Skin of body (tissue), 3 donors: ENCODE measurements at places on chromosomes 4 and X.

GRCh38 chr4:3304831-3305609, 12.2 kb downstream of the RGS12 start:
- peak; percentile 10 for DNase-seq

DNA sequence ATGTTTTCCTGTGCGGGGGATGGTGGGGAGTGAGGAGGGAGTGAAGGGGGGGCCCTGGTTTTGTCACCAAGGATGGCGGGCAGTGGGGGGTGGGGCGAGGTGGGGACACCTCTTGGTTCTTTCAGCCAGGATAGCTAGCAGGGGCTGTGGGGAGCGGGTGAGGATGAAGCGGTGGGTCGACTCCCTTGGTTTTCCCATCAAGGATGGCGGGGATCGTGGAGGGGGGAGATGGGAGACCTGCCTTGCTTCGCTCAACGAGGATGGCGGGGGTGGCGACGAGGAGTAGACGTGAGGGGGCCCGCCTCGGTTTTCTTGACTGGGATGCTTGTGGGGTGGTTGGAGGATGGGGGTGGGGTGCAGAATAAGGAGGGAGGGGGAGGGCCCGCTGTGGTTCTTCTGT, 643 bp downstream of the FHL1 start:
- DNase-seq = no peak

GRCh38 chrX:129609395-129609794, 45.4 kb downstream of the APLN start:
- no peak for DNase-seq

- no peak for DNase-seq
Measured at GRCh38 chr4:180141734-180142133, 2101.5 kb upstream of the TENM3 start.

- DNase-seq = no peak
Measured at GRCh38 chr4:42638321-42638720, 18.6 kb downstream of the ATP8A1 start.

DNA sequence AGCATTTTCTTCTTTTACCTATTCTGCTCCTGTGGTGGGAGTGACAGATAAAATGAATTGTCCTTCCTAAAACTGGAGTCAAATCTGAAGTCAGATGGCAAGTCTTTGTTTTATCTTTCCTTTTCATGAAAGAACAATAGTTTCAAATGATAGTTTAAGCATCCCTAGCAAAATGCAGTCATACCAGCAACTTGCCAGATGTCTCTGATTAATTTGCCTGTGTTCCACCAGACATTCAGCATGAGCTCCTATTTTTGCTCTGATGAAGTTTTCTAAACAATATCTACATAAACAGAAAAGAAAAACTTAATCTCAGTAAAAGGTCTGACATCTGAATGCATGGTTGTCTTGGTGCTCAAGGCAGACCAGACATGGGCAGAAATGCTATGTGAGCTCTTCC, 15.2 kb downstream of the PRKG2 start:
- DNase-seq = peak; percentile 22

GRCh38 chrX:13177921-13178566, 133.6 kb upstream of the FAM9C start:
- no peak for DNase-seq

- no peak for DNase-seq
Measured at GRCh38 chrX:26851981-26852380, 611.2 kb downstream of the PPP4R3C start.

DNA sequence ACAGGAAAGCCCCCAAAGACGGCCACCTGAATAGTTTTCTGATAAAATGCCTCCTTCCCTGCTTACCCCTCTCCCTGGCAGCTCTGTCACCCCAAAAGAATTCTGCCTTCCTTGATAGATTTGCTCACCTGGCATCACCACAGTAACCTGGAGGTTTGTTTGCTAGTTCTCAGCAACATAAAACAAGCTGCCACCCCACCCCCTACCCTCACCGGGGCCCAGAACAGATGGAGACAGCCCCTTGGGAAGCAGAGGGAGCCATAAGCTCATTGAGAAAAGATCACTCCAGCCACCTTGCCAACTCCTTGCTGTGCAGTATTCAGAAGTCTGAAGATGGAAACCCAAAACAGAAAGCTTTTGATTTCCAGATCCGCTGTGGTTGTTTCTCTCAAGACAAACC, 108.6 kb downstream of the DHX15 start:
- no peak for DNase-seq

DNA sequence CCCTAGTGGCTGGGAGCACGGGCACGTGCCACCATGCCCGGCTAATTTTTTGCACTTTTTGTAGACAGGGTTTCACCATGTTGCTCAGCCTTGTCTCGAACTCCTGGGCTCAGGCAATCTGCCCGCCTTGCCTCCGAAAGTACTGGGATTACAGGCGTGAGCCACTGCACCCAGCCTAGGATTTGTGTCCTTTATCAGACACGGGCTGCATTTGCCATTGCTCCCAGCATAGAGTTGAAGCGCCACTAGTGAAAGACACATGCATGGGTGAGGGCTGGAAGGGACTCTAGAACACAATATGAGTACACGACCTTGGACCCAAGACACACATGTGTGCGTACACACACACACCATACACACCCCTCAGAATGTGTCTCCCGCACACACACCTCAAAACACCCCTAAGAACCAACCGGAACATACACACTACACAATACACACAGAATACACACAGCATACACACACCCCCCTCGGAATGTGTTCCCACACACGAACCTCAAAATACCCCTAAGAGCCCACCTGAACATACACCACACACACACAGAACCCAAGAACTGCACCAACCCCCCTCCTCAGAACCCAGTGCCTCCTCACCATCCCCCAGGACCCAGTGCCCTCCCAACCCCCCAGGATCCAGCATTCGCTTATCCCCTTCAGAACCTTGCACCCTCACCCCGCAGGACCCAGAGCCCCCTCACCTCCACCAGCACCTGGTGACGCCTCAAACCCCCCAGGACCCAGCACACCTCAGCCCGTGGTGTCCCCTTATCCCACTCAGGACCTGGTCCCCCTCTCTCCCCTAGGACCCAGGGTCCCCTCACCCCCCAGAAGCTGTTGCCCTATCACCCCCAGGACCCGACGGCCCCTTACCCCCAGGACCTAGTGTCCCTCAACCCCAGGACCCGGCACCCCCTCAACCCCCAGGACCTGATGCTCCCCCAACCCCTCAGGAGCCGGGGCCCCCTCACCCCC, 1.0 kb downstream of the TNIP2 start:
- no peak for DNase-seq

GRCh38 chr4:40621592-40622512, 7.8 kb downstream of the RBM47 start:
- DNase-seq = peak; percentile 20
